ENCODE measurements at places on chromosomes 6 and 20. TPM values are rescaled to one million over a fixed set of nuclear protein-coding genes. Genes with fewer than 3 reads are reported as not detected.

The SIRPD gene
- 0.76 TPM for total RNA-seq

The TRDN gene
- not detected for total RNA-seq

The HTR1B gene
- total RNA-seq = not detected

The RIMS4 gene
- not detected for total RNA-seq

The MOXD1 gene
- total RNA-seq = not detected

DNA sequence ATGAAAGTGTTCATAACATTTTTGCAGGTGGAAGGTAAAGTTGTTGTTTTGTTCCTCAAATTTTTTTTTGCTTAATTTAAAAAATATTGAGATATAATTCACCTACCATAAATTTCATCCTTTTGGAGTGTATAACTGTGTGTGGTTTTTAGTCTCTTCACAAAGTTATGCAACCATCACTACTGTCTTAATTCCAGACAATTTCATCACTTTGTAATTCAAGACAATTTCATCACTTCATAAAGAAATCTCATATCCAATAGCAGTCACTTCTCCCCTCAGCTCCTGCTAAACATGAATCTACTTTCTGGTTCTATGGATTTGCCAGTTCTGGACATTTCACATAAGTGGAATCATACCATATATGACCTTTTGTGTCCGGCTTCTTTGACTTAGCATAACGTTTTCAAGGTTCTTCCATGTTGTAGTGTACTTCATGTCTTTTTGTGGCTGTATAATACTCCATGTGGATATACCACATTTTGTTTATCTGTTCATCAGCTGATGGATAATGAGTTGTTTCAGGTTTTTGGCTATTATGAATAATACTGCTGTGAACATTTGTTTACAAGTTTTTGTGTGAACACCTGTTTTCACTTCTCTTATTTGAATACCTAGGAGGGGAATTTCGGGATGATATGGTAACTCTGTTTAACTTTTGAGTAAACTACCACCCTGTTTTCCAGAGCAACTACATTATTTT, 18.8 kb downstream of the ZFAND3 start:
- DNase-seq = no peak

- DNase-seq = no peak
Measured at GRCh38 chr6:15400572-15401004, 154.7 kb downstream of the JARID2 start.

- DNase-seq = no peak
Measured at GRCh38 chr6:63504777-63505384, 67.4 kb upstream of the LOC128125822 start.

DNA sequence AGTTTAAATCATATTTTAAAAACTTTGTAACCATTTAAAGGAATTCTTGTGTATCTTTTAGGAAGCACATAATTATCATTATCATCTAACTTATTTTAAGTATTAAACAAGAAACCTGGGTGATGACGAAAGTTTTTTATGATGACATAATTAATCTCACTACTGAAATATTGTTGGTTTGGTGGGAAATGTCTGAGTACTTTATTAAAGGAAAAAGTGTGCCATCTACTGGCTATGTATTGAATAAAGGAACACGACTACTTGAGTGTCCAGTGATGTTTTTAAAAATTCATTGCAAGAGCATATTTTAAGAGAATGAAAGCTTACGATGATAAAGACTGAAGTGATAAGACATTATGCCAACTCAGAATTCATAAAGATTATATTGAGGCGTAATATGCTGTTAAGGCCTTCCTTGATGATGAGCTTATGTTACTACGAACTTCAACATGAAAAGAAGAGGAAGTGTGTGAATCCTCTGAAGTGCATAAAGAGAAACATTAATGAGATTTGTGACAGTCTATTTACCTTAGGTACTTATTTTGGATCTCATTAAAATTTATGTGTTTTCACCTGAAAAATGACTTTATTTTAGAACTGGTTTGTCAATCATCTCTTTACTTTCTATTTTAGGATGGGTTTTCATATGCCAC, 12.0 kb upstream of the TRMT11 start:
- peak; percentile 30 for DNase-seq

DNA sequence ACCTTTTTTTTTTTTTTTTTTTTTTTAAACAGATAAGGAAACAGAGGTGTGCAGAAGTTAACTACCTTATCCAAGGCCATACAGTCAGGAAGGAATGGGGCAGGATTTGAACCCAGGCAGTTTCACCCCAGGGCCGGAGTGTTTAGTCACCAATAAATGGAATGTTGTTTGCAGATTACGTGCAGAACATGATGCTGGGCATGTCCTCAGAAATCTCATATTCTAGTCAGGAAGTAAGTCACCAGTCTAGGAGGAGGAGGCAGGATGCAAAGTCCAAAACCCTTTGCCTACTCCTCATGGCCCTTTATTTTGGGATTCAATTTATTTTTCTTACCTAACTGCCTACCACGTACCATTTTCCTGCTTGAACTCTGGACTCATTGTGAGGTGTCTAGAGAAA, 57.1 kb upstream of the LRRC1 start:
- no peak for DNase-seq

DNA sequence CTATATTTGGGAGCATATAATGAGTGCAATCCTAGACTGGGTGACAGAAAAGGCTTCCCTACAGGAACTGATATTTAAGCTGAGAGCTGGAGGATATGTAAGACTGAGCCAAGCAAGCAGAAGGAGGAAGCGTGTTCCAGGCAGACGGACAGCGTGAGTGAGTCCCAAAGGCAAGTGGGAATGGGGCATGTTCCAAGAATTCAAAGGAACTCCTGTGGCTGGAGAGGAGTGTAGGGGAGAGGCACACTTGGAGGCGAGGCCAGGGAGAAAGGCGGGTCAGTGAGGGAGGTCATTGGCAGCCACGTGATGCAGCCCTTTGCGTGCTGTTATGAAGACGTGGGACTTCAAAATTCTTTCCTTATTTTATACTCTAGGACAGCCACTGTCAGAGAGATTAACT, 27.9 kb upstream of the SGK1 start:
- no peak for DNase-seq

DNA sequence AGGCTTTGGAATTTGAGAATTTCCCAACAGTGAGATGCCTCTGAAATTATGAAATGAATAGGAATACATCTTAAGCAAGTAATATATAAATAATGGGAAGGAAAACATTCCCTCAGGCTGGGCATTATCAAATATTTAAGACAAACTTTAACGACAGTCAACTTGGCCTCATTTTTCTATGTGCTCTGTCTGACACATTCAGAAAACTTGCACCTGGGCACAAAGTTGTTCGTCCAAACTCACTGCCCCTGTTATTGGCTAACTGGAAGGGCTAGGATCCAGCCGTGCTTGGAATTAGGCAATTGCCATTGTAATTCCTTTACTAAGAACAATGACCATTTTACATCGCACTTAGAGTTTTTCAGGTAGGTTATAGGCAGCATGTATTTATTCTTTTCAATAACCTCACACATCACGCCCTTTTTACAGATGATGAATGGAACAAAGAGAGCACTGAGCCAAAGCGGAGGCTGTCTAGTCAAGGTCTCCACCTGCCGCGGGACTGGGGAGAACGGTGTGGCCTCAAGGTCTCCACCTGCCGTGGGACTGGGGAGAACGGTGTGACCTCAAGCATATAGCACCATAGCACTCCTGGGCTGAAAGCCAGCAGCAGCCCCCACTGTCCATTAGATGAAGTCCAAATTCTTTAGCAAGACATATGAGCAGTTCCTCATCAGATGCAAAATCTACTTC, 40.7 kb upstream of the FOXQ1 start:
- DNase-seq = no peak

- DNase-seq = no peak
Measured at GRCh38 chr20:58711266-58712051, 18.9 kb downstream of the NPEPL1 start.

DNA sequence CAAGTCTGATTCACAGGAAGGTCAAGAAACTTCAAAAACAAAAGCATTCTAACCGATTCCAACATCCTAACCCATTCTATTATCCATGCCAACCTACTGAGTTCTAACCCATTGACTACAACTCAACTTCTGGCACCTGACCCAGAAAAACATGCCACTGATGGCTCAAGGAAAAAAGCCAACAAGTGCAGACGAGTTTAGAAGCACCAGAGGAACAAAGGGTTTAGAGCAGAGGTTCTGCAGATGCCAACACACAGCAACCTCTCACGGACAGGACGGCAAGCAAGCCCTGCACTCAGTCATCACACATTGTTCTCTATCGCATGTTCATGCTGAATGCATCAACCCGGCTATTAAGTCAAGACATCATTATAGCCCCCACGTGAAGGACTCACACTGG, 25.2 kb upstream of the MC3R start:
- no peak for DNase-seq

- no peak for DNase-seq
Measured at GRCh38 chr20:63708301-63709148, 686 bp downstream of the ZGPAT start.

- no peak for DNase-seq
Measured at GRCh38 chr6:68296126-68296525, 339.0 kb upstream of the ADGRB3 start.

DNA sequence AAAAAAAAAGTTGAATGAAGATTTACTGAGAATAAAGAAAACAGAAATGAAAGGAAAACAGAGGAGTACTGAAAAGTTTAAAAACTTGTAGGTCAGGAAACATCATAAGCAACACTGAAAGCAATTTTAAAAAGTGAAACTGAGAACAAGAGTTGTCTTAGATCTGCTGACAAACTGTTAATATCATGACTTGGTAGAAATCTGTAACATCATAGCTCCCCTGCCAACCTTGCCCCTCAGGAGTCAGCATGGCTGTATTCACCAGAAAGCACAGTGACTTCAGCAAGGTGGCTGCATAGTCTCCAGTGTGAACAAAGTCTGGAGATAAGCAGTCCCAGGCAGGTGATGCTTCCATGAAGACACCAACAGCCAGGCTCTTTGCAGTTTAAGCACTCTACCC, 5.3 kb downstream of the NAA20 start:
- no peak for DNase-seq

DNA sequence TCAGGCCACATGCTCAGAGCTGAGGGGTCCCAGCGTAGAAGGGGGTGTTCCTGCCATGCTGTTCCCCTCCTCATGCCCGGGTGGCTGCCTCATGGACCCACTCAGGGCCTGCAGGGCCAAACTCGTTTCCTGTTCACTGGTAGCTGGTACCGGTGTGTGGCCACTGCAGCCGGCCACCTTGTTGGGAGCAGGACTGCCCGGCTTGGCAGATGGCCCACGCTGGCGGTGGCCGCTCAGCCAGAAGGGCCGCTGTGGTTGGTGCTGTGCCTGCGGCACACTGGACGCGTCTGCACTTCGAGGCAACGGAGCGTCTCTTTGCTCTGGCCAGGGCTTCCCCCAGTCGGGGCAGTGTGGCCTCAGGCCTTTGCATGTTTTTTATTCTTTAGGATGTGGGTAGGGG, 10.0 kb upstream of the COL20A1 start:
- no peak for DNase-seq
